Smooth muscle cell of trachea (primary cell): ENCODE measurements at places on chromosomes 12 and 14. TPM values are rescaled to one million over a fixed set of nuclear protein-coding genes. Genes with fewer than 3 reads are reported as not detected.

Gene EP400
- 12.1 and 19.2 TPM in 2 replicates for total RNA-seq

Gene SETD1B
- total RNA-seq = 5.1 and 7.4 TPM in 2 replicates

Gene TMEM119
- 388 and 611 TPM in 2 replicates for total RNA-seq

Gene WBP11
- total RNA-seq = 10.8 and 10.9 TPM in 2 replicates

Gene IL31
- not detected in 2 replicates for total RNA-seq

Gene ANO2
- 0.44 TPM in 1 of 2 replicates, not detected in the other for total RNA-seq

Gene WASHC3
- 138 and 192 TPM in 2 replicates for total RNA-seq

Gene TMEM132C
- total RNA-seq = not detected in 2 replicates

Gene TAS2R14
- total RNA-seq = 2.3 and 4.1 TPM in 2 replicates

Gene GPR65
- under 0.01 TPM in 1 of 2 replicates, not detected in the other for total RNA-seq

Gene PTPRB
- 0.33 and 0.73 TPM in 2 replicates for total RNA-seq

Gene AKAP5
- 0.17 and 0.29 TPM in 2 replicates for total RNA-seq

Gene POLE
- 11.1 and 24.1 TPM in 2 replicates for total RNA-seq

Gene SDS
- not detected in 2 replicates for total RNA-seq

Gene DTX1
- 0.83 TPM in 1 of 2 replicates, not detected in the other for total RNA-seq
